Stimulated activated CD4-positive, alpha-beta T cell treated with anti-CD3 and anti-CD28 coated beads, Interleukin-4, amount 100 ng/mL, for 1 hour (primary cell): ENCODE measurements at places on chromosomes 3 and 15.

GRCh38 chr3:16151109-16151508 lies 23.4 kb upstream of the GALNT15 start:
- no peak for DNase-seq

GRCh38 chr3:72158639-72159326 lies 373.8 kb upstream of the PROK2 start:
- DNase-seq, result no peak

DNA sequence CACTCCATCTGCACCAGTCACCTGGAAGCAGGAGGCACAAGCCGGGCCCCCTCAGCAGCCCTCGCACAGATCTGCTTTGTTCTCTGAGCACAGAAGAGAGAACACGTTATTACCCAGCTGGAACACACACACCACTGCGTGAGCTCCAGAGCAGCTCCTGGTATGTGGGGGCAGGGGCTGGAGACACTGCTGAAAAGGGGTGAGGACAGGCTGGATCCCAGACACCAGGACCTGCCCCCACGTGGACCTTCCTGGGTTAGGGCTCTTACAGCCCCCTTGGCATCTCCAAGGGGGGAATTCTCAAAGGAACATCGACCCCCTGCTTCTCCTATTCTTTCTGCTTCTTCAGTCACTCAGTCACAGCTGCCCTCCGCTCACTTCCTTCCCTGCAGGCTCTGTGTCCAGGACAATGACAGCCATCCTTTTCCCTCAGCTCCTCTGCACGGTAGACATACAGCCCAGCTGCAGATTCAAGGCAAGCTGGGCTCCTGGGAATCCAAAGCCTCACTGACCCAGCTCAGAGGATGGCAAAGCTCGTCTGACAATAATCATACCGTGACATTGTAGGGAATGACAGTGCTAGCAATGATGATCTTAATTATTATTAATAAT lies 33.7 kb downstream of the PRR20G start:
- no peak for DNase-seq

- no peak for DNase-seq
Measured at GRCh38 chr3:44827196-44827595, 34.5 kb upstream of the TMEM42 start.

DNA sequence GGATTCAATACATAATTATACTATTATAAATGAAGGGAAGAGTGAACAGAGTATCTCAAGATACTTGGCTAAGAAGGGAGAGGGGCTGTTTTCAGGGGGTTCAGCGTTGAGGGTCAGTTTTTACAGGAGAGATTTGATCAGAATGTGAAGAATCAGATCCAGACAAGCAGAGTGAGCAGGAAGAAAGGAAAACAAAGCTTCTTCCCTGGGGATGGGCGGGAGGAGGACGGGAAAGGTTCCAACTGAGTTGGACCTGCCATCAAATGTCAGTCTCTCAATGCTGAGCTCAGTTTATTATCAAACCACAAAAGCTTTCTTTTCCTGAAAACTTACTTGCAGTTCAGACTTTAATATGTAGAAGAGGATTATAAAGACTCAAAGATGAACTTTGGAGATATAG lies 6.0 kb upstream of the MELTF start:
- no peak for DNase-seq

DNA sequence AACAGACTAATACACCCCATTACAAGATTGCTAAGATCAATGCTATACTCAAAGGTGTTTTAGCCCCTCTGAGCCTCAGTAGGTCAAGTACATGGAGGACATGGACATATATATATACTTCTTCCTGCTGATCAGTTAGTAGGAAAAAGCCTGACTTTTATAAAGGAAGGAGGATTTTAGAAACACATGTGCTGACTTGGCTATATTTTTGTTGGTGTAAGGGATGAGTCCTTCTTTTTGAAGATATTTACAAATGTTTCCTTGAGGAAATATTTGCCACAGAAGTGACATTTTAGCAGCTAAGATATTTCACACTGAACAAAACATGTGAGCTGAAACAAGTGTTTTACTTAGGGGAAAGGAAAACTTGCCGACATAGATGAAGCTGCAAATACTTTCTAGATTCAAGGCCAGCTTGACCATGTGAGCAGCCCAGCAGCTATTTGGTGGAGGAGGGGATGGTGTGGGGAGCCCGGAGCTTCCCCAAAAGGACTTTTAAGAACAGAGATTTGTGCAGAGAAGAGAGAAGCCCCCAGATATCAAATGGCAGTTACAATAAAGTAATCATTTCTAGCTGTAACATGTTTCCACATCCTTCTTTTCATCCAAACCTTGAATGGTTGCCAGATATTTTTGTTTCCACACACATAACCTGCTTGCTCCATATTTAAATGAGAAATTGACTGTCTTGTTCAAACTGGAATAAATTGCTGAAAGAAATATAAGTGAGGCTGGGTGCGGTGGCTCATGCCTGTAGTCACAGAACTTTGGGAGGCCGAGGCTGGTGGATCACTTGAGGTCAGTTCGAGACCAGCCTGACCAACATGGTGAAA lies 111.7 kb upstream of the NR2F2 start:
- no peak for DNase-seq

GRCh38 chr3:71127052-71127831 lies 456.3 kb downstream of the FOXP1 start:
- DNase-seq, result no peak

DNA sequence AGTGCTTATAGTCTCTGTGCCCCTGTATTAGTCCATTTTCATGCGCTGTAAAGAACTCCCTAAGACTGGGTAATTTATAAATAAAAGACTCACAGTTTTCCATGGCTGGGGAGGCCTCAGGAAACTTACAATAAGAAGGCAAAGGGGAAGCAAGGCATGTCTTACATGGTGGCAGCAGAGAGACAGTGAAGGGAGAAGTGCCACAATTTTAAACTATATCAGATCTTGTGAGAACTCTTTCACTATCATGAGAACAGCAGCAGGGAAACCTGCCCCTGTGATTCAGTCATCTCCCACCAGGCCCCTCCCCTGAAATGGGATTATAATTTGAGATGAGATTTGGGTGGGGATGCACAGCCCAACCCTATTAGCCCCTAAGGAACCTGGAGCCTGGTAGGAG lies 243.2 kb downstream of the EDEM1 start:
- DNase-seq, result no peak

DNA sequence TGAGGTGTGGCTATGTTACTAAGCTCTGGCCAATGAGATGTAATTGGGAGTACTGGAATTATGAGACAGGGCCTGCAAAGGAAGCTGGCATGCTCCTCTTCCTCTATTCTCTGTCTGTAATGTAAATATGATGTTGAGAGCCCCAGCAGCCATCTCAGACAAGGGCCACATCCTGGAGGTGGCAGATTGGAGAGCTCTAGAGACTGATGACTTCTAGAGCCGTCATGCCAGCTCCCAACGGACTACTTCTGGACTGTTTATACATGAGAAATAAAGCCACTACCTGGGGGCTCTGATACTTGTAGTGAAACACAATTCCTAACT lies 19.7 kb downstream of the PLD1 start:
- no peak for DNase-seq

DNA sequence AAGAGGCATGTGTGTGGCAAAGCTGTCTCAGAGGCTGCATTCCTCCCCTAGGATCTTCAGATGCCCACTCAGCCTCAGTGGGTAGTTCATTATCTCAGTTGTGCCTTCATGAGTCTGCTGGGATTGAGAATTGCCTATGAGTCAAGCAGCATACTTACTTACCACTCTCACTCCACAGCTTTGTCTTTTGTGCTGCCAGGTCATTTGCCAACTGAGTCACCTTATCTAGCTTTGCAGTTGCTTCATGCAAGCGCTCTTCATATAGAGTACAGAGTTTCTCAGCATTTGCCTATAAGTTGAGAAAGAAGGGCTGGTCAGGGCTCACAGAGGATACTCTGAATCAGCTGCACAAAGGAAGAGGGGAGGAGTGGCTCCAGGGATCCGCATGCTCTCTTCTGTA lies 89.5 kb downstream of the MYH15 start:
- no peak for DNase-seq

DNA sequence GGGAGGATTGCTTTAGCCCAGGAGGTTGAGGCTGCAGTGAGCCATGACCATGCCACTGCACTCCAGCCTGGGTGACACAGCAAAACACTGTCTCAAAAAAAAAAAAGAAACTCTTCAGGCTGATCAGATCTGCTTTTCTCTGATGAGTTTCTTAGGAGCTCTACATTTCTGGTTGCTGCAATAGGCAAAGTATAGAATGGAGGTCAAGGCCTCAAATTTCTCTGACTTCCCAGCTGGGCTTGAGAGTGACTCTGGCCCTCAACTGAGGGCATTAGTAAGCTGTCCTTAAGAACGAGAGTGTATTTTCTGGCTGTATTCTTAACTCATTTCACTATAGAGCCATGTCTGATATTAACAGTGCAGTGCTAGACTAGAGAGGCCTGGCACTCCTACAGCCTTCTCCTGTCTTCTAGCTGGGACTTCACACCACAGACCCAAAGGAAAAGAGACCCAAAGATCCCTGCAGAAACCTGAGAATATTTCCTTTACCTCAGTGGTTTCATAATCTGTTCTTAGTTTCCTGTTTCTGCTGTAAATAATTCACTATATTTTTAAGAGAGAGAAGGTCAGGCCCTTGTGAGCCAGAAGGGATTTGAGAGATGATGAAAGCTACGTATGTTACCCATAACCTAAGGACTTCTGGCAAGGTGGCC lies 2.0 kb upstream of the NR1I2 start:
- no peak for DNase-seq

DNA sequence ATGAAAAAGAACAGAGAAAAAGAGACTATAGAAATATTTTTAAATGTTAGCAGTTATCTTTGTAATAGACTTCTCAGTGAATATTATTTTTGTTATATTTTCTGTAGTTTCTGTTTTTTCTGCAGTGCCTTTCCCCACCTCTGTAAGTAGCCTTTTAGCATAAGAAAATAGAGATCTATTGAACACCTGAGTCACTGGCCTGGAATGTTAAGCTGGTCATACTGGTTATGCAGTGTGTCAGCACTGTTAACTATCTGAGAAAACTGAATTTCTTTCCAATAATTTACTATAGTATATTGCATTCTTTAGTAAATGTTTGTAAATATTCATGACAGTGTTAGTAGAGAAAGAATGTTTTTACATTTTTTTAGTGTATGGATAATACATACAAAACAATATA lies 79.8 kb downstream of the NECTIN3 start:
- DNase-seq, result no peak

DNA sequence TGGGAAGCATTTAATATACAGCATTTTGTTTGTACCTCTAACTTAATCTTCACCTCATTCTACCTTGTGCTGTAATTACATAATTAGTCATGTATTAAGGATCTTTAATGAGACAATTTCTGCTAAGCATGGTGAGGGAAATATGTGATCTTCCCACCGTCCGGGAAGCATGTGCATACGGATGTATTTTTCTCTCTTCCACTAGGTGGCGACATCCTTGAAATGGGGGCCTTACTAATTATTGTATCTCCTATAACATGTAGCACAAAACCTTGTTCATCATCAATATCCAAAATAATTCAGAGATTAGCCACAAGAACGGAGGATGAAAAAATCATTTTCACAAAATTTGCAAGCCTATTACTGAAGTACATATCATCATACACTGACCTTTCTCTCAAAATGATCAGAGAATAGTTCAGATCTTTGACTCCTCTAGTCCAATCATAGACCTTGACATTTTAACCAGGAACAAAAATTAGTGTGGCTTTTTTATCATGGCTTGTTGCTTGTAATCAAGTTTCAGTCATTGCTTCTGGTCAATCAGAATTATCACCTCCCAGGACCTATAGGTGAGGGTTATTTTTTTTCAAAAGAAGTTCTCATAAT lies 148.9 kb upstream of the GBE1 start:
- no peak for DNase-seq

DNA sequence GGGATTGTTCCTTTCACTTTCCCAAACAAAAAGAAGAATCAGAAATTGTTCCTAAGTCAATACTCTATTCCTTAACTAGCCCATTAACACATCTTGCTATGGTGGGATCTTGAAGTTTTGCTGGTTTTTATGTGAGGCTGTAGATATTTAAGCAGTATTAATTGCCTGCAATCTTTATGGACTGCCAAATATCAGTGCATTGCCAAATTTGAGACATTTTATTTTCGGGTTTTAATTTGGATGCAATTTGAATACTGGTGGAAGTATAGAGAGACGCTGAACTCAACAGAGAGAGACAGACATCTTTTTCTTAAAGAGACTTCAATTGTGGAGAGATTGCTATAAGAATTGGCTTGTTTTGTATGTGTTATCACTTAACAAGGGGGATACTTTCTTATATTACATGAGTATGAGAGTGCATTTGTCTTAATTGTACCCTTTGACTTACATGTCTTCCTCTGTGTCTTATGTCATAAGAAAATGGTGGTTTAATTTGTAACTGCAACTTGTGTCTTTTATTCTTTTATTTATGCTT lies 10.0 kb downstream of the CADM2 start:
- DNase-seq, result no peak

GRCh38 chr3:10335190-10335738 lies 14.4 kb upstream of the SEC13 start:
- DNase-seq, result no peak

GRCh38 chr3:46524008-46524407 lies 26.2 kb downstream of the RTP3 start:
- no peak for DNase-seq

DNA sequence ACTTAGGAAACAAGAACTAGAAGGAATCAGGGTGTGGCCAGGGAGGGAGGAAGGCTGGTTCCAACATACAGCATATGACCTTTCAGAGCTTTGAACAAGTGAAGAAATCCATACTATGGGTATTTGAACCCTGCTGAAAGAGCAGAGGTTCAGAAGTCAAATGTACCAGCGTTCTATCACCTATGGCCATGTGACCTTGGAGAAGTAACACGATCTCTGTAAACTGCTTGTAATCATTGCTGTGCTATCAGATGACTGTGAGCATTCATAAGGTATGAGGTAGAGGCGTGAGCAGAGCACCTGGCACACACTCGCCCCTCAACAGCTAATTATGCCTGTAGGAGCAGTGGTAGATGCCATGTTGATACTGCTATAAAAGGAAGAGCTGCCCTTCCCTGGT lies 55.2 kb downstream of the KLHL6 start:
- DNase-seq, result no peak

DNA sequence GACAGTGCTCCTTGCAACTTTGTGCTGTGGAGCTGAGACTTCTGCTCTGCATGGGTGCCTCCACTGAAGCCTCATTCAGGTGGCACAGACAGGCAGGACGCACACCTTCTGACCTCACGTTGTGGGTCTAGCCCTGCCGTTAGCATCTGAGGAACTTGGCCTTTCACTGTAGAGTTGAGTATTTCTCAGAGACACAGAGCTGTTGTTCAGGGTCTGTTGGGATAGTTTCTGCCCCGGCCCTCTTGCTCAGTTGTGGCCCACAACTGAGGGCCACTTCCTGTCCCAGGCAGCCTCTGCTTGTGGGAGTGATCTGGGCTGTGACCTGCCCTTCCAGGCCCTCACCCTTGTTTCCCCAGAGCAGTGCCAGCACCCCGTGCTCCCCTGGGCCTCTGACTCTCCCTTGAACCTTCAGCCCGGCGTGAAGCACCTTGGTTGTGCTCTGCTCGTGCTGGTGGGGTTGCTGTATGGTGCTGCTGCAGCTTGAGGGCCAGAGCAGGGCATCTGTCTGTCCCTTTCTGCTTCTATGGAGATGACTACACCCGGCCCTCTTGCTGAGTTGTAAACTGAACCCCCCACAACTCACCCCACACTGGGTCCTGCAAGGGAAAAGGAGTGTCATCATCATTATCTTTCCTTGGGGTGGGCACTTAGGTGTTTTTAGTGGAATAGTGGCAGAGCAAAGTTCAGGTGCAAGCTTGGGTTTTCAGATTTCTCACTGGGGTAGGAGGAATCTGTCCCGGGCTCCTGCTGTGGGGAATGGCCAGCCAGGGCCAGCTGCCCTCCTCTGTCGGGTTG lies 11.7 kb downstream of the BAHD1 start:
- no peak for DNase-seq

- DNase-seq, result no peak
Measured at GRCh38 chr3:129979905-129980304, 5.4 kb downstream of the TRH start.

GRCh38 chr3:123152687-123153086 lies 49.1 kb upstream of the SEC22A start:
- no peak for DNase-seq
